ENCODE measurements at places on chromosomes 4 and X. TPM values are rescaled to one million over a fixed set of nuclear protein-coding genes. Genes with fewer than 3 reads are reported as not detected.

- DNase-seq: no peak
Measured at GRCh38 chrX:53249408-53250042, 24.5 kb upstream of the KDM5C start.

The KIAA1210 gene
- total RNA-seq: not detected

The BMX gene
- total RNA-seq: 0.06 TPM

The HPSE gene
- total RNA-seq: 2.1 TPM

The FAM13A gene
- total RNA-seq: 6.5 TPM

All from Daoy (cell line).